ENCODE measurements at places on chromosomes 6 and 20. TPM values are rescaled to one million over a fixed set of nuclear protein-coding genes. Genes with fewer than 3 reads are reported as not detected.

GRCh38 chr6:89941763-89942497, 47.7 kb downstream of the GJA10 start:
- no peak overlapping the region for H3K27ac ChIP-seq
- H3K36me3 ChIP-seq = no peaks in the 10 kb centered on the region
- no peaks in the 10 kb centered on the region for H3K4me1 ChIP-seq
- H3K4me3 ChIP-seq = no peak overlapping the region

DNA sequence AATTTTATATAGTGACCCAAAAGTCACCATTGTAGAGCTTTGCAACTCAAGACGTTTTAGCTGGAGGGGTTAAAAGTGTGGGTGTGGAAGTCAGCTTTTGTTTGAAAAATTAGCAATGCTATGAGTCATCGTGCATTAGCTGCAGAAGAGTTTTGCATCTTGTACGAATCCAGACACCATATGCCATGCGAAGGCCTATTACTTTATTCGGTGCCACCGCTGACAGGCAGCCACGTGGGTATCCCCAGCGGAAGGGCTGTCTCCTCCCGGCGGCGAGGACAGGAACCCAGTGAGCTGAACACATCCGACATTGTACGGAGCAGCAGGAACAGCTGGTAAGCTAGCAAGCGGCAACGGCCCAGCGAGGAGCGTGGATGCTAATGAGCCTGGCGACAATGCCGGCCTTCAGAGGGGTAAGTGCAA, 84.4 kb downstream of the INSM1 start:
- H3K27me3 ChIP-seq = no peaks in the 10 kb centered on the region
- H3K27ac ChIP-seq = no peak overlapping the region
- H3K36me3 ChIP-seq = no peaks in the 10 kb centered on the region

DNA sequence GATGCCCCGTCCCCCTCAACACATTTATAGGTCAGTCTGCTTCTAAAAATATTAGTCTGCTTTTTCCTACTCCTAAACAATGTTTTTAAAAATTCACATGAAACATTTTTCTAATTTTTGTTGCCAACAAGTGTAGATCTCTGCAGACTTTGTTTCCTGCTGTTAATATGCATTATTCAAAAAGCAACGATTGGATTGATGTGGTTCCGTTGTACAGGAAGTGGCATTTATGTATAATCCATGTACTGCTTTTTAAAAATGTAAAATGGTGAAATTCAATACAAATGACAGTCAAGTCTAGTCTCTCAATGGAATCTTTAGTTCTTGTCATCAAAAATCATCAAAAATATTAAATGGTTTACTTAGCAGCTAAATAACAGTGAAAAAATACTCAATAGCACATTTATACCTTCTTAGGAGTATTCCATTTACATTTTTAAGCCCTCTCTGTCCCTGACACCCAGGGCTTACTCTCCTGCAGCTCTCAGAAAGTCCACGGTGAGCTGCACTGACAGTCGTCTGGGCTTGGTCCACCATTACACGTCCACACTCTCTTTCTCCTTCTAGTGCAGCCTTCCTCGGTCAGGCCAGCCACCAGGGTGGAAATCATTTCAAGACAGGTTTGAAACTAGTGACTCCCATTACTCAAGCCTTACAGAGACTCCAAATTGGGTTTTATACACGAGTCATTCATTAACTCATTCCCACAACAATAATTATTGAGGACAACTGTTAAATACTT, 211.5 kb downstream of the TMEM200A start:
- H3K36me3 ChIP-seq = no peaks in the 10 kb centered on the region
- DNase-seq = no peak
- H3K27me3 ChIP-seq = no peaks in the 10 kb centered on the region
- H3K27ac ChIP-seq = no peak overlapping the region

GRCh38 chr6:124986164-124986563, 23.9 kb downstream of the RNF217 start:
- no peaks in the 10 kb centered on the region for H3K27me3 ChIP-seq
- peaks cover 3% of the 10 kb centered on the region for H3K36me3 ChIP-seq
- no peak for DNase-seq

Gene C6orf132
- 1.8 TPM for polyA plus RNA-seq

Measured in IMR-90 (cell line).